GM13977 (cell line): ENCODE measurements at places on chromosomes 3 and 15.

DNA sequence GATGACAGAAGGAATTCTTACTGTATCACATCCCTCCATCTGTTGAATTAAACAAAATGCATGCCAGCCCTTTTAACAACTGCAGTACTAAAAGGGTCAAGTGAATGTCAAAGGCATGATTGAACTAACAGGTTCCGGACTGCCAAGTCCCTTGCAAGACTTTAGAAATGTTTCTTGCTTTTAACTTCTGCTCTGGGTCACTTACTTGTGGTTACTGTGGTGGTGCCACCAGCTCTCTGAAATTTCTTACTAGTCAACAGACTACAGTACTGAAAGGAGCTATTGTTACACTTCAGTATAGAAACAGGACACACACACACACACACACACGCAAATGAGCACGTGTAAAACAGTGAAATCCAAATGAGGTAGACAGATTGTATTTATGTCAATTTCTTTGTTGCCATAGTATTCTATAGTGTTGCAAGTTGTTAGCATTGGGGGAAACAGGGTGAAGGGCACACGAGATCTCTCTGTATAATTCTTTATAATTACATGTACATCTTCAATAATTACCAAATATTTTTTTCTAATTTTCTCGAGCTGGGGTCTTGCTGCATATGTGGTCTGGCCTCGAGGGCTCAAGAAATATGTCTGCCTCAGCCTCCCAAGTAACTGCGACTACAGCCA lies 79.9 kb upstream of the SLC25A26 start:
- no peak for DNase-seq

GRCh38 chr3:107216711-107217110 lies 160.5 kb upstream of the CCDC54 start:
- no peak for DNase-seq

DNA sequence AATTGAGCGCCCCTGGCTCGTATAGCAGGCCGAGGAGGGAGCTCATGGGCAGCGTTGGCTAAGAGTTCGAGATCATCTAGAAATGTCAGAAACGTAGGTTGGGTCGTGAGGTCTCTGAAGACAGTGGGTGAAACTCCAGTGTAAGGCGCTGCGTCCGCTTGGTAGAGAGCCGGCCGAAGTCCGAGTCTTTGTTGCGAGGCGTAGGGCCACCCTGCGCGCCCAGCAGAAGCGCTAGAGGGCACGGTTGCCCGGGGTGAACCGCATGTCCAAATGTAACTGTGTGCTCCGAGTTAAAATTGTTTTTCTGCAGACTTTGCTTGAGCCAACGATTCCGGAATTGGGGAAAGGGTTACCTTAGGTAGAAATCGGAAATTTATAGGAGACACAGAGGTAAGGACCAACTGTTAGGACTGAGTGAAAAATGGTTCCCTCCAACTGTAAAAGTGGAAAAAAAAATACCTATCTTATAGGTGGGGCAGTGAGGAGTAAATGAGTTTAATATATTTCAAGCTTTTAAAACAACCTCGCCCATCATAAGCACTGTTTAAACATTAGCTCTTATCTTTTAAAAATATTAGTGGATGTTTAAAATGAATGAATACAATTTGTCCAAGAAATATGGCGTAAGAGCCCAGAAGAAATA lies 993 bp upstream of the SIAH2 start:
- DNase-seq = peak; percentile 62

GRCh38 chr3:63228677-63229076 lies 49.4 kb upstream of the SYNPR start:
- DNase-seq = peak; percentile 7

- DNase-seq = no peak
Measured at GRCh38 chr3:64134882-64135281, 90.4 kb downstream of the PRICKLE2 start.

GRCh38 chr15:77577366-77577950 lies 55.3 kb downstream of the LINGO1 start:
- no peak for DNase-seq

DNA sequence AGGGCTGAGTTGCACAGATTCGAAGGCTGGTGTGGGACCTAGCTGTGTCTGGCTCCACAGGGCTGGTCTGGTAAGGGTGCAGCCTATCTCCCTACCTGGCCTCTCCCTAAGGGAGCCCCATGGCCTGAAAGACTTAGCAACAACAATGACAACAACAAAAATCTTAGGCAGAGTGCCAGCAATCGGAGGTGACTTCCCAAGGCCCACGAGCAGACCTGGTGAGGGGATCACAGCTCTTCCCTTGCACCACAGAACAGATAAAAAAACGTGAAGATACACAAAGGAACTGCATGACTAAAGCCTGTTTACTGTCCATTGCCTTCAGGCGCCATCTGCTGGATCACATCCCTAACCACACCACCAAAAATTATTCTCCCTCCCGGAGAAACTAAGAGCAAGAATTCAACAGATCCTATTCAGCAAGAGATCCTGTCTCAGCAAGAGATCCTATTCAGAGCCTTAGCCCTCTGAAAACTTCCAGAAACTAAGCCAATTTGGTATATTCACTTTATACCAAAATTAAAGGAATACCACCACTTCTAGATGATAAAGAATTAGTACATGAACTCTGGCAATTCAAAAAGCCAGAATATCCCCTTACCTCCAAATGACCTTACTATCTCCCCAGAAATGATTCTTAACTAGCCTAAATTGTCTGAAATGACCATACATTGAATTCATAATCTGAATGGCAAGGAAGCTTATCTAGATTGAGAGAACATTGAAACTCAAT lies 24.1 kb upstream of the OR5K4 start:
- peak; percentile 29 for DNase-seq

- no peak for DNase-seq
Measured at GRCh38 chr3:23840521-23840920, 34.8 kb downstream of the UBE2E1 start.

DNA sequence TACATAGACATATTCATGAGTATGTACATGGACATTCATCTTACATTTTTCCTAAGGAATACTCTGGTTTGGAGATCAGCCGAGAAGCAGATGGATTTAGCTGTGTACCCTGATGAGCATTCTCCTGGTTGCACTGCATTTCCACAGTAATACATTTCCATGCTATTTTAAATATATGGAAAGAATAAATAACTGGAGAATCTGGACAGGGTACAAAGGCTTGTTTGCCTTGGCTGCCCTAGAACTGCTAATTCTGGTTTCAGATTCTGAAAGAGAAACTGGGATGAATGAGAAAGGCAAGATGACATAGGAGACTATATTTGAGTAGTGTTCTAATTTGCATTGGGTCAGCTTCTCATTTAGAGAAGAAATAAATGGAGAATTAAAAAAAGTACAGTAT lies 190.8 kb upstream of the FAM3D start:
- no peak for DNase-seq

- DNase-seq = peak; percentile 44
Measured at GRCh38 chr15:67838789-67839332, 984 bp downstream of the RNU6-1 start.

- no peak for DNase-seq
Measured at GRCh38 chr3:125460233-125460632, 59.8 kb downstream of the SNX4 start.
